Thoracic aorta (tissue), 2 donors: ENCODE measurements at places on chromosomes 12 and 14.

DNA sequence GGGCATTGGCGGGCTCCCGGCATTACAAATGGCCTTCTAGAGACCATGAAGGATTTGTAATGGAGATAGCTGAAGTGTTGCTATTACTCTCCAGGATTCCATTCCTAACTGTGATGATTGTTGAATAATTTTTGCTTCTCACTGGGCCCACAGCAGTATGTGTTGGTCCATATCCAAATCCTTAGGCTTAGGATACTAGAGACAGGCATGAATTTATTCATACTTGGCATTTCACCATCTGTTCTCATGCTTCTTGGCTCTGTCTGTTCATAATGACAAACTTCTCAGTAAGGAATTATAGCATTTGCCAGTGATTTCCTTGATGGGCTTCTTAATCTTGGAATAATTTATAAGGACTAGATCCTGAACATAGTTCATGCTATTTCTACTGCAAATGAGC, 832.9 kb downstream of the C12orf50 start:
- DNase-seq, result no peak

GRCh38 chr12:12720672-12721161, 3.5 kb downstream of the CDKN1B start:
- DNase-seq, result no peak

- DNase-seq, result no peak
Observed at GRCh38 chr12:45703942-45704341, 25.6 kb upstream of the ARID2 start.

DNA sequence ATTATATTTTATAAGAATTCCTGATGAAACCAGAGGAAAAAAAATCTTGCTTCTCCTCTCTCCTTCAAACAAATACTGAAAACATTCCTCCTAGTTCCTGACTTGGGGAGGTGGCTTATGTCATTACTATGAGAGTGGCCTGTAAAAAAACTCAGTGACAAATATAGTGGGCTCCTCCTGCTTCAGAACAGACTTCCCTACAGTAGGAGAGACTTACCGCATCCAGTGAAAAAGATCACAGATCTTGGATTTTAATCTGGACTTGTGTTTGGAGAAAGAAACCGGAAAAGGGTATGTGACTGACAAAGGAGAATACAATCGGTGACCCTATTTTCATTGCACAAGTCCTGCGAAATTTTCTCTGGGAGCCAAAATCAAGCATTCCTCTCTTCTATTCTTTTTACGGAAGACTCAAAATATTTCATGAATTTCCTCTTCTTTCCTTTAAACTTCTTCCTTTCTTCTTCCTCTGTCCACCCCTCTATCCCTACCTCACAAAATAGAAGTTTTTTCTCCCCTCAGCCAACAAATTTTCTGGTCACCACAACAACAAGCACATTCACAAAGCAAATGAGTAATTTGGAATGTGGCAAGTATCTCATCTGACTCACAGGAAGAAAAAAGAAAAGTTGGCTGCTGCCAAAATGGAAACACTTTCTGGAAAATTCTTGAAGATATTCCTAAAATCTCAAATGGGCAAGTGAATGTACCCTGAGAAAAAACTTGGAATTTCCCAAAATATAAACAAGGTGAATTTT, 185.1 kb upstream of the CDKN3 start:
- no peak for DNase-seq

DNA sequence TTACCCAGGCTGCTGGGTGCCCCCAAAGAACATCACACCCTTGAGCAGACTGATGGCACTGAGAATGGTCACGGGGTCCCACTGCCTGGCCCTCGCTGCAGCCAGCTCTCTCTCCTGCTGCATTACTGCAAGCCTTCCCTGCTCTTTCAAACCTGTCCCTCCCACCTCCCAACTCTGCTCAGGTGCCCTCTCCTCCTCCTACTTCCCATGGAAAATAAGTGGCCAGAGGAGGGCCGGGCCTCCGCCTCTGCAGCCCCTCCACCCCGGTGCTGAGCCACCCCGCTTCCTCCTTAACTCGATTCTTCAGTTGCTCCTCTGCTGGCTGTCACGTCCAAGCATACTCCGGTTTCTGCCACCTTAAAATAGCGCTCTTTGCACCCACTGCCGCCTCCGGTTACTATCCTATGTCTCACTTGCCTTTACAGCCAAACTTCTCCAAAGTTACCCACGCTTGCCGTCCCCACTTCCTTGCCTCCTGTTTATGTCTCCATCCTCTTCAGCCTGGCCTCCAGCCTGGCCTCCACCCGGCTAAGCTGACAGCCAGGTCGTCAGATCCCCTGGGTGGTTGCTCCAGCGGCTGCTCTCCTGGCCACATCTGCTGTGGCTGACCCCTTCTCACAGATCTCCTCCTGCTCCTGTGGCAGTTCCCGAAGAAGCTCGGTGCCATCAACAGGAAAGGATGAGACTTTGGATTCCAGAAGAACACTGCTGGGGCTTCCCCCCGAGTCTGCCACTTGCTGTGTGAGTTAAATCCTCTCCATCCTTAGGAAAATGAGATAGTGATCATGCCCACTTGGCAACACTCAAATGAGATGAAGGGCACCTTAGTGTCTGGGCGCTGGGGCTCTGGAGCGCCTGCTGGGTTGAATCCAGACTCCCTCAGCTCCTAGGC, 7.7 kb downstream of the SMIM41 start:
- DNase-seq, result no peak
